ENCODE measurements at places on chromosomes 7 and 10. TPM values are rescaled to one million over a fixed set of nuclear protein-coding genes. Genes with fewer than 3 reads are reported as not detected.

Gene ZNF37A
- 32.2 TPM for total RNA-seq

Gene TMEM273
- 2.7 TPM for total RNA-seq

Gene LYZL1
- not detected for total RNA-seq

Gene TMEM236
- total RNA-seq, result 99.1 TPM

Gene PDE6C
- not detected for total RNA-seq

Gene MBL2
- total RNA-seq, result not detected

Gene CFAP46
- not detected for total RNA-seq

Gene HMX3
- not detected for total RNA-seq

DNA sequence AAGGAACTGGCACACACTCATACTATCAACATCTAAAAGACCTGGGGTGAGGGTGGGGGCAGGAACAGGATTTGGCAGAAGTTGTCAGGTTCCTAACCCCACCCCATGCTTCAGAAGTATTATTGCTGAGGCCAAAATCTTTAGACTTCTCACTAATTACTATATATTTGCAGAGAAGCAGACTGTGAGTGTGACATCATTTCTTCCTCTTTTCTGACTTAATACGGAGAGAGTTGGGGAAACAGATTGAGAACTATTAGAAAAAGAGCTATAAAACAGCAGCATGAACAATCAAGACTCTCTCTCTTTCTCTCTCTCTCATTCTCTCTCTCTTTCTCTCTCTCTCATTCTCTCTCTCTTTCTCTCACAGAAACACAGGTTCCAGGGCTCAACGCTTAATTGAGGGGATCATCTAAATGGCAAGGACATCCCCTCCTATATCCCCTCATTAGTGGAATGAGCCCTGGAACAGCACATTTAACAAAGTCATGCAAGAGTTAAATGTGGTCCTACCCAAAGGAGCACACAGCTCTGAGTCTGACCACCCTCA lies 94.8 kb downstream of the KCNMA1 start:
- no peak for DNase-seq
- H3K27me3 ChIP-seq, result no peaks in the 10 kb centered on the region
- H3K4me3 ChIP-seq, result no peak overlapping the region
- H3K4me1 ChIP-seq, result no peaks in the 10 kb centered on the region

- H3K36me3 ChIP-seq, result no peaks in the 10 kb centered on the region
- H3K27ac ChIP-seq, result peak within 1 kb of the TSS; percentile 71
- H3K4me3 ChIP-seq, result peak within 1 kb of the TSS; percentile 29
- no peaks in the 10 kb centered on the region for H3K4me1 ChIP-seq
- DNase-seq, result peak; percentile 82
Measured at GRCh38 chr10:97771913-97772823, at the start of gene SFRP5. SFRP5 (minus strand) TSS chr10:97771999; CDS start chr10:97771833, 166 bp downstream.

GRCh38 chr7:21923658-21924057 lies 22.0 kb downstream of the CDCA7L start:
- H3K4me1 ChIP-seq, result no peaks in the 10 kb centered on the region
- no peak for DNase-seq
- no peak overlapping the region for H3K27ac ChIP-seq
- H3K27me3 ChIP-seq, result no peaks in the 10 kb centered on the region
- no peaks in the 10 kb centered on the region for H3K36me3 ChIP-seq

- H3K4me3 ChIP-seq, result no peak overlapping the region
- no peak overlapping the region for H3K27ac ChIP-seq
- no peaks in the 10 kb centered on the region for H3K27me3 ChIP-seq
Measured at GRCh38 chr10:17064435-17064834, 65.2 kb downstream of the CUBN start.

DNA sequence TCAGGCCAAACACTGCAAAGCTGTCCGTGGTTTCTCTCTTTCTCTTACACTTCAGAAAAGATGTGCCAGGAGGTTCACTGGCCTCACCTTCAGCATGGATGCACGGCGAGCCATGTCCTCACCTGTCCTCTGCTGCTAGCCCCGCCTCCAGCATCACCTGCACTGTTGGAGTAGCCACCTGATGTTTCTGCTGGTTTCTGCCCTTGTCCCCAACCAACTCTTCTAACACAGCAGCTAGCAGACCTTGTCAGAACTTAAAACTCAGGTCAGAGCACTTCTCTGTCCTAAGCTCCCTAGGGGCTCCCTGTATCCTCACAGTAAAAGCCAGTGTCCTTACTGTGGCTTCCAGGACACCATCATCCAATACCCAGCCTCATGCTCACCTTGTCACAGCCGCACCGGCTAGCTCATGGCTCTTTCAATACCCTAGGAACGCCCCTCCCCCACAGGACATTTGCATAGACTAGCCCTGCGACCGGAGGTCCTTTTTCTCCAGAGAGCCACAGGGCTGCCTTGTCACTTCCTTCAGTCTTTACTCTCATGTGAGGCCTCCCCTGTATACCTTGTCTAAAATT lies 15.2 kb downstream of the PALD1 start:
- H3K4me1 ChIP-seq, result peaks cover 6% of the 10 kb centered on the region
- DNase-seq, result peak; percentile 96
- H3K27ac ChIP-seq, result peak overlapping the region; percentile 55

- H3K4me3 ChIP-seq, result no peak overlapping the region
- H3K27ac ChIP-seq, result no peak overlapping the region
- H3K36me3 ChIP-seq, result no peaks in the 10 kb centered on the region
- no peaks in the 10 kb centered on the region for H3K4me1 ChIP-seq
- no peak for DNase-seq
Measured at GRCh38 chr10:131204406-131205152, 106.9 kb downstream of the TCERG1L start.

DNA sequence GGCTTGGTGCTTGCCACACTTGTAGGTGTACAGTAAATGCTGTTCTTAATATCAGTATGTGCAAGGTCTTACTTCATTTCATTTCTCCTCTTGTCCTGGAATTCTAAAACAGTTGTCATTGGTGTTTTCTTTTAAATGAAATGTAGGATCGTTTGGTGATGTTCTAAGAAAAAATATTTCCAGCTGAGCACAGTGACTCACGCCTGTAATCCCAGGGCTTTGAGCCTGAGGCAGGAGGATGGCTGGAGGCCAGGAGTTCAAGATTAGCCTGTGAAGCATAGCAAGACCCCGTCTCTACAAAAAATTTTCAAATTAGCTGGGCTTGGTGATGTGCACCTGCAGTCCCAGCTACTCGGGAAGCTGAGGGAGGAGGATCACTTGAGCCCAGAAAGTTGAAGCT lies 32.6 kb upstream of the ELN start:
- H3K4me1 ChIP-seq, result peaks cover 5% of the 10 kb centered on the region
- H3K27me3 ChIP-seq, result no peaks in the 10 kb centered on the region
- H3K27ac ChIP-seq, result no peak overlapping the region
- H3K4me3 ChIP-seq, result no peak overlapping the region
- no peak for DNase-seq

- peak; percentile 4 for DNase-seq
- no peak overlapping the region for H3K4me3 ChIP-seq
- H3K4me1 ChIP-seq, result no peaks in the 10 kb centered on the region
Measured at GRCh38 chr10:1652151-1652550, 85.2 kb downstream of the ADARB2 start.

DNA sequence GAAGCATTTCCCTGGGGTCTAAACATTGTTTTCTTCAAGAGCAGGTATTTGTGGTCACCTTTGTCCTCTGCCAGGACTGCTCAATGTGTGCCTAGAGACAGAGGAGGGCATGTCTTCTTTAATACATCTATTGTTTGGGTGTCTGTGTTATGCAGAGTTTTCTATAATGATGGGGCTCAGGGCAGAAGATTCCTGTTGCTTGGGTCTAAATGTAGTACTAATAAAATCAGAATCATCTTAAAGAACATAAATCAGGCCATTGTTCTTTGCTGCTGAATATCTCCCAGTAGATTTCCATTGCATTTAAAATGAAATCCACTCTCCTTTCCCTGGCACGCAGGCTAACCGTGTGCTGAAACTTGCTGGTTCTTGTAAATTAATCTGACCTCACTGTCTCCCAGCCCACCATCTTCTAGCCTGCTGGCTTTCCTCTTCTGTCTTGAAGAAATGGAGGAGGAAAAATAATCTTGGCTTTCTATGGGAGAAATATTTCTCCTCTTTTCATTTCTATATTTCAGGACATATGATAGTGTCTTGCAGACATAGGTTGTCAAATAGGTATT lies 1396.8 kb downstream of the GATA3 start:
- no peak for DNase-seq
- no peak overlapping the region for H3K4me3 ChIP-seq
- H3K27ac ChIP-seq, result no peak overlapping the region
- no peaks in the 10 kb centered on the region for H3K36me3 ChIP-seq

- H3K27ac ChIP-seq, result no peak overlapping the region
- no peaks in the 10 kb centered on the region for H3K36me3 ChIP-seq
- no peaks in the 10 kb centered on the region for H3K4me1 ChIP-seq
- H3K4me3 ChIP-seq, result no peak overlapping the region
- H3K27me3 ChIP-seq, result no peaks in the 10 kb centered on the region
Measured at GRCh38 chr10:53102424-53102823, 329.8 kb upstream of the MBL2 start.

GRCh38 chr7:119132436-119132835 lies 907.9 kb downstream of the ANKRD7 start:
- no peaks in the 10 kb centered on the region for H3K27me3 ChIP-seq
- no peak overlapping the region for H3K27ac ChIP-seq
- no peaks in the 10 kb centered on the region for H3K36me3 ChIP-seq
- DNase-seq, result no peak
- H3K4me1 ChIP-seq, result no peaks in the 10 kb centered on the region

DNA sequence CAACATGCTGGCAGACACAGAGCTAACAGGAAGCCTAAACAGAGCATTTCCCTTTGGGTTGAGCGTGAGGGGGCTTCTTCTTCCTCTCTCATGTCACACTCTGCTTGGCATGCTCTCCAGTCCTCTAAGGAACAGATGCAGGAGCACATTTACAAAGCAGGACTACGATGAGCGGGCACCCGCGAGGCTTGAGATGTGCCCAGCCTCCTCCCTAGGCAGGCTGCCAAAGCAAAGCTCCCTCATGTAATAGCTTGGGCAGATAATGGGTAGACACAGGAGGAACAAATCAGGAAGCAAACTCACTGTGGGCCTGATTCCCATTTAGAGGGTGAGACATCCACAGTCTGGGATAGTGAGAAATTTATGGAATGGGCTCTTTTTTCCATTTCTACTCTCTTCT lies 519.1 kb downstream of the NRG3 start:
- no peak for DNase-seq
- H3K4me1 ChIP-seq, result no peaks in the 10 kb centered on the region
- H3K36me3 ChIP-seq, result no peaks in the 10 kb centered on the region
- no peaks in the 10 kb centered on the region for H3K27me3 ChIP-seq

DNA sequence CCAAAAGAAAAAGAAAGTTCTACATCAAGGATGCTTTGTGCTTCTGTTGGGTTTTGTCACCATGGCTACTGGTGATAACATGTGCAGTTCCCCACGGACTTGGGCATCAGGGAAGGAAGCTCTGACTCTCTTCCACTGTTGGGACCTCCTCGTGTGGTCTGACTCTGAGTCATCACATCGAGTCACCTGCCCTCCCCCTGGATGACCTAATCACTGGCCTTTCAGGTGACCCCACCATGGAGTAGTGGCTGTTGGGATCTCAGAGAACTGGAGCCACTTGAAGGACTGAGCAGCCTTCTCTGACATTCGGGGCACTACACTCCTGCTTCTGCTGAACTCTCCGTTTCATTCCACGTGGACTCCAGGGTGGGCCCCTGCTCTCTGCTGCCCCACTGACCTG lies 60.8 kb upstream of the DOCK1 start:
- no peaks in the 10 kb centered on the region for H3K36me3 ChIP-seq
- no peaks in the 10 kb centered on the region for H3K4me1 ChIP-seq
- H3K27ac ChIP-seq, result no peak overlapping the region
